ENCODE measurements at places on chromosomes 16 and 17.

GRCh38 chr16:57479205-57479975 lies 6.9 kb downstream of the DOK4 start:
- H3K27ac ChIP-seq, result peak overlapping the region; percentile 47
- no peaks in the 10 kb centered on the region for H3K27me3 ChIP-seq
- peaks cover 9% of the 10 kb centered on the region for H3K36me3 ChIP-seq
- H3K4me3 ChIP-seq, result peak overlapping the region; percentile 30
- H3K4me1 ChIP-seq, result peaks cover 61% of the 10 kb centered on the region

- no peak overlapping the region for H3K4me3 ChIP-seq
- H3K4me1 ChIP-seq, result no peaks in the 10 kb centered on the region
- no peak for DNase-seq
- no peaks in the 10 kb centered on the region for H3K27me3 ChIP-seq
These were observed 684.7 kb downstream of the MAF start for GRCh38 chr16:78915811-78916345.

DNA sequence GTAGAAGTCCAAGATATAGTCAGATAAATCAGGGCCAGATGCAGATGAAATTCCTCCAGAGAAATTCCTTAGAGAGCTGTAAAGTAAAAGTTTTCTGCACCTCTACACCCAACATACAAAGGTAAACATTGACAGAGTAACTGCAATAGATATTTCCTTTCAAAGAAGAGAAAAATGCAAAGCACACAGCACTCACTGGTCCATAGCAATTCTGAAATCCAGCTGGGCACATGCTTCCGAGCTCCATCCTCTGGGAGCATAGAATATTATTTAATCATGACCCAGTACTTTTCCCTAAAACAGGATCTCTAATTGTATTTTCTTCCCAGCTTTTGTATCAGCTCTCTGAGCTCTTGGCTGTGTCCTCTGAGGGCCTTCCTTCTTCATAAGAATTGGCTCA lies 239.5 kb upstream of the IRX3 start:
- no peaks in the 10 kb centered on the region for H3K4me1 ChIP-seq
- no peaks in the 10 kb centered on the region for H3K27me3 ChIP-seq
- no peaks in the 10 kb centered on the region for H3K36me3 ChIP-seq
- no peak overlapping the region for H3K4me3 ChIP-seq
- DNase-seq, result no peak

DNA sequence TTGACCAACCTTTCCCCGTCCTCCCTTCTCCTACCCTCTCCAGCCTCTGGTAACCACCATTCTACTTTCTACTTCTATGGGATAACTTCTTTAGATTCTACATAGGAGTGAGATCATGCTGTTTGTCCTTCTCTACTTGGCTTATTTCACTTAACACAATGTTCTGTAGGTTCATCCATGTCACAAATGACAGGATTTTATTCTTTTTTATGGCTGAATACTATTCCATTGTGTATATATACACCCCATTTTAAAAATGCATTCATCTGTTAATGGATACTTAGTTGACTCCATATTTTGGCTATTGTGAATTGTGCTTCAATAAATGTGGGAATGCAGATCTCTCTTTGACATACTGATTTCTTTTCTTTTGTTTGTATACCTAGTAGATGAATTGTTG lies 115.0 kb downstream of the RAB11FIP4 start:
- no peak for DNase-seq
- peak overlapping the region; percentile 86 for H3K27ac ChIP-seq
- peaks cover 28% of the 10 kb centered on the region for H3K4me1 ChIP-seq
- no peak overlapping the region for H3K4me3 ChIP-seq
- H3K36me3 ChIP-seq, result no peaks in the 10 kb centered on the region

DNA sequence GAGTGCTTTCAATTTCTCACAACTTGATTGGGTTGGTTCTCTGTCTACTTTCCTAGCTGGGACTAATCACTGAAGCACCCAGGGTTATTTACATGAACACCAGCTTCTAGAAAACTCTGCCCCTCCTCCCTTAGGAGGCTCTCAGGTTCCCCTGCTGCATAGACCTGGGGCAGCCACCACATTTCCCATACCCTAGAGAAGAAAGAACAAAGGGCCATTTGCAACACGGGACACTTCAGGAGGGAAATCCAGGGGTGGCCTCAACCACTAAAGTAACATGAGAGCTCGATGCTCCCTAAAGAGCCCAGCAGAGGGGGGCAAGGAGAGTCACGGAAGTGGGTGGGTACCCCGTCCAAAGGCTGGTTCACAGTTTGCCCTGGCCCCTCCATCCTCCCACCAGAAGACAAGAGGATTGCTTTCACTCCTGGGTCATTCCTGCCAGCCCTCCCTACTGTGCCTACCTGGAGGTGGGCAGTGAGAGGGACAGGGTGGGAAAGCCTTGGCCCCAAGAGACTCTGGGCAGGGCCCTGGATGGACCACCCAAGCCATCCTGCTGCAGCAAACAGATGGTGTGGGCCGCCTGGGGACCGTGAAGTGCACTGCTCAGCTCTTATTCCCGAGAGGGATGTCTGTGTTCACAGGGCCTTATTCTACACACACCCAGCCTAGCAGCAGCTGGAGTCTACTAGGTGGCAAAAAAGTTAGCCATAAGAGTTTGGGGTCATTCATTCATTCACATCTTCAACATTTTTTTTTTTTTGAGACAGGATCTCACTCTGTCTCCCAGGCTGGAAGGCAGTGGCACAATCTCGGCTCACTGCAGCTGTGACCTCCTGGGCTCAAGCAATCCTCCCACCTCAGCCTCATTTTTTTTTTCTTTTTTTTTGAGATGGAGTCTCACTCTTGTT lies 392.1 kb downstream of the SOX9 start:
- H3K4me1 ChIP-seq, result no peaks in the 10 kb centered on the region
- no peak for DNase-seq
- no peaks in the 10 kb centered on the region for H3K36me3 ChIP-seq
- no peak overlapping the region for H3K27ac ChIP-seq

- H3K4me1 ChIP-seq, result peaks cover 26% of the 10 kb centered on the region
- no peak overlapping the region for H3K27ac ChIP-seq
- no peaks in the 10 kb centered on the region for H3K36me3 ChIP-seq
- no peaks in the 10 kb centered on the region for H3K27me3 ChIP-seq
These were observed 56.5 kb downstream of the SPAG9 start for GRCh38 chr17:51064061-51064735.

GRCh38 chr17:55354010-55354409 lies 67.6 kb downstream of the MMD start:
- H3K4me1 ChIP-seq, result peaks cover 3% of the 10 kb centered on the region
- no peaks in the 10 kb centered on the region for H3K36me3 ChIP-seq
- DNase-seq, result no peak
- no peak overlapping the region for H3K4me3 ChIP-seq
- no peaks in the 10 kb centered on the region for H3K27me3 ChIP-seq

- no peak for DNase-seq
- H3K36me3 ChIP-seq, result peaks cover 74% of the 10 kb centered on the region
- H3K27ac ChIP-seq, result no peak overlapping the region
- no peak overlapping the region for H3K4me3 ChIP-seq
- no peaks in the 10 kb centered on the region for H3K27me3 ChIP-seq
These were observed 77.3 kb downstream of the PHKB start for GRCh38 chr16:47538472-47538871.

DNA sequence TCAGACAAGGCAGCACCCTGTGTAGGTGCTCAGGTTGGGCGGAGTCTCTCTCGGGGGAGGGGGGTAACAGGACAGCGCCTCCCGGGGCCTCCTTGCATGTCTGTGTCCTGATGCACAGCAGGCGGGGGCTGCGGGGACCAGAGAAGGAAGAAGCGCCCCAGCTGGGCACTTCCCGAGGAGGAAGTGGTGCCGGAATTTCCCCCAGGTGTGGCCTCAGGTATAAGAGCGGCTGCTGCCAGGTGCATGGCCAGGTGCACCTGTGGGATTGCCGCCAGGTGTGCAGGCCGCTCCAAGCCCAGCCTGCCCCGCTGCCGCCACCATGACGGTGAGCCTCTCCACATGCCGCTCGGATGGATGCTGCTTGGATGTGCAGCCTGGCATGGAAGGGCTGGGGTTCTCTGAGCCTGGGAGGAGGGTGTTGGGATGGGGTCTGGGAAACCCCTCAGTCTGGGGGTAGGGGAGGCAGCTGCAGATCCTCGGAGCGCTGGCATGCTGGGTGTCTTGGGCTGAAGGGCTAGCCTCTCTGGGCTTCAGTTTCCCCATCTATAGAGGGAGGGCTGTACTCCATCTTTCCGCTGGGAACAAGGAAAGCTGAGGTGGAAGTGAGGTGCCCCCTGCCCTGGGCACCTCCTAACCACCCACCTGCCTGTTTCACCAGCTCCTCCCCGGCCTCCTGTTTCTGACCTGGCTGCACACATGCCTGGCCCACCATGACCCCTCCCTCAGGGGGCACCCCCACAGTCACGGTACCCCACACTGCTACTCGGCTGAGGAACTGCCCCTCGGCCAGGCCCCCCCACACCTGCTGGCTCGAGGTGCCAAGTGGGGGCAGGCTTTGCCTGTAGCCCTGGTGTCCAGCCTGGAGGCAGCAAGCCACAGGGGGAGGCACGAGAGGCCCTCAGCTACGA lies at the start of gene IL17C:
Gene IL17C, plus strand, starts transcription at position 250 of the 908 bp plus-strand sequence. Its CDS starts 70 bp downstream, at position 320.
- no peak within 1 kb of the TSS for H3K27ac ChIP-seq
- peaks cover 16% of the 10 kb centered on the region for H3K27me3 ChIP-seq
- peaks cover 58% of the 10 kb centered on the region for H3K4me1 ChIP-seq
- H3K4me3 ChIP-seq, result no peak within 1 kb of the TSS
- DNase-seq, result no peak

- peaks cover 89% of the 10 kb centered on the region for H3K4me1 ChIP-seq
- H3K27ac ChIP-seq, result peak overlapping the region; percentile 57
- H3K36me3 ChIP-seq, result peaks cover 45% of the 10 kb centered on the region
These were observed 15.2 kb upstream of the MTSS2 start for GRCh38 chr16:70701036-70701435.

DNA sequence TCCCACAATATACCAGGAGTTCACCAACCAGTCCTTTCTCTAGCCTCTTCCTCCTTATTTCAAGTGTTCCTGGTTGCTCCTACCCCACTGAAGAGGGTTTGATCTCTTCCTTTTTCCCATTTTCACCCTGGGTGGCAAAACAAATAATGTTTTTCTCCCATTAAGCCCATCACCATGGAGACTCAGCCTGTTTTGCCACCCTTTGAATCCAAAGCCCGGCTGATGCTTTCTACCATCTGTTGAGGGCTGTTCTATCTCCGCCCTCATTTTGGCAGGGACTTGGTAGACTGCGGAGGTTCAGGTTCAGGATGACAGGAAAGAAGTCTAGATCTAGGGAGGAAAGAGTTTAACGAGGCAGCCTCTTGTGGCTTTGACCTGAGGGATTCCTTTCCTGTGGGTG lies 2.6 kb downstream of the DNAH2 start:
- H3K4me1 ChIP-seq, result peaks cover 25% of the 10 kb centered on the region
- no peak overlapping the region for H3K4me3 ChIP-seq
- no peaks in the 10 kb centered on the region for H3K36me3 ChIP-seq
- no peak for DNase-seq

DNA sequence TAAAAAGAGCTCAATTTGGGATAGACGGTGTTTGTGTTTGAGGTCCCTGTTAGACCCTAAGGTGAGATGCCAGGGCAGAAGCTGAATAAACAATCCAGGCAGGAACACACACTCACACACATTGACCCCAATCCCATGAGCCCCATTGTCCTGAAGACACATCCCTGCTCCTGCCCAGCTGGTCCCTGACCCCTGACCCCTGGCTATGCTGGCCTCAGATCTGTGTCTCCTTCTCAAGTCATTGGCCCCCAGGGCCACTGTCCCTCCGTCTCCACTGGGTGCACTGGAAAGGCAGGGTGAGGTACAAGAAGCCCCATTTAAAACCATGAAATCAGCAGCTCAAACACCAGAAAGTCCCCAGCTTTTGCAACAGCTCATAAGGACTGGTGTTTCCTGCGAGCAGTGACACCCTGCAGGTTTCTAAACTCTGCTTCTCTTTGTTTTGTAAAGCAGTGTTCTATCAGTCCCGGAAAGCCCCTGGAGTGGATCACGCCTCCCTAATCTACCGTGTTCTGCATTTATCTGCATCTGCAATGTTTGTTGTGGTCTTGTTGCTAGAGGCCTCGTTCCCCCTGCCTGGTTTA lies 18.0 kb upstream of the ASGR2 start:
- peak overlapping the region; percentile 81 for H3K27ac ChIP-seq
- no peak overlapping the region for H3K4me3 ChIP-seq
- DNase-seq, result peak; percentile 66
- H3K36me3 ChIP-seq, result no peaks in the 10 kb centered on the region
- peaks cover 22% of the 10 kb centered on the region for H3K4me1 ChIP-seq

DNA sequence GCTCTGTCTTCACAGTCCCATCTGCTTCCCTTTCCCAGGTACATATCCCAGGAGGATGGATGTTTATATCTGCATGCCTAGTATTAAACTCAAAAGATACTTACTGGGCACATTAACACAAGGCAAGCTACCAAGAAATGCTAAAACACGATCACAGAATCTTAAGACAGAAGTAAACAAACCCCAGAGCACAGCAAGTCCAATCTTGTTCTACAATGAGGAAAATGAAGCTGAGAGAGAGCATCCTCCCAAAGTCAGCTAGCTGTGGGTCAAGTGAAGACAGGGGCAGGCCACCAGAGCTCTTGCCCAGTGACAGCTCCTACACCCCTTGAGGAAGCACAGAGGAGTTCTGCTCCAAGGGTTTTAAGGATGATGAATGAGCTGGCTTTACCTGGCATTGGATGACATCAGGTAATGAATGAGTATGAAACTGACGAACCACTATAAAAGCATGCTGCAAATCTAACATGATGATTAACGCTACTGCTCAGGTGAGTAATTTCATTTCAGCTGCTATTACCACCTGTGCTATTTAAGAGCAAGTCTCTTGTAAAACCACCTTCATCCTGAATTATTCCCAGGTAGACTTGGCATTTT lies 20.3 kb downstream of the XPO6 start:
- H3K4me1 ChIP-seq, result peaks cover 69% of the 10 kb centered on the region
- H3K36me3 ChIP-seq, result peaks cover 41% of the 10 kb centered on the region
- no peak for DNase-seq
- no peaks in the 10 kb centered on the region for H3K27me3 ChIP-seq

GRCh38 chr17:64358261-64358788 lies 32.3 kb downstream of the PECAM1 start:
- H3K27me3 ChIP-seq, result no peaks in the 10 kb centered on the region
- peaks cover 100% of the 10 kb centered on the region for H3K36me3 ChIP-seq
- no peak for DNase-seq
- no peak overlapping the region for H3K27ac ChIP-seq

DNA sequence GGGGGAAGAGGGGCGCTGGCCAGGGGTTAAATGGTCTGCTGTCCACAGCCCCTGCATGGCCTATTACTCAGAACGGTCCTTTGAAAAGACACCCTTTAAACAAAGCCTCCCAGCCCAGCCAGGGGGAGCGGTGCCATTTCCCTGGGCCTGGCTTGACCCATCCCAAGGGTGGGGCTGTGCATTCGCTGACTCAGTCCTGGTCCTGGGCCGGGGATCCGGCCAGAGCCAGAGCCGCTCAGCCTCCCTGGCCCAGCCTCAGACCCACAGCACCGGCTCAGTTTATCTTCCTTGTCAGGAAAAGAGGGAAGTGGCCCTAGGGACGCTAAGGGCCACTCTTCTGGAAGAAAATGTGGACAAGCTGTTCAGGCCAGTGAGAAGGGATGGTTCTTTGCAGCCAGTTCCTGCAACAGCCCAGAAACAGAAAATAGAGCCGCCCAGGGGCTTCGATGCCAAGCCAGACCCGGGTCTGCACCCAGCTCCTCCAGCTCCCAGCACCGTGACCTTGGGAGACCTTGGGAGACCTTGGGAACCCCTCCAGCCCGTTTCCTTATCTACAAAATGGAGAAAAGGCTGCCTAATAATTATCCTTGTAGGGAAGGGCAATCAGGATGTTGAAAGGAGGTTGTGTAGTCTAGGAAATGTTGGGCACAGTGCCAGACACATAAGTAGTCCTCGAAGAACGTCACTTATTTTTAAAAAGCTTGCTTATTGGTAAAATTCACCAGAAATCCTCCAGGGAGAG lies 82.5 kb downstream of the ZDHHC7 start:
- no peaks in the 10 kb centered on the region for H3K36me3 ChIP-seq
- no peak overlapping the region for H3K4me3 ChIP-seq
- peak; percentile 79 for DNase-seq
- no peaks in the 10 kb centered on the region for H3K27me3 ChIP-seq

Data from spleen (tissue), 13 donors.